Activated T-cell treated with anti-CD3 and anti-CD28 coated beads for 4 hours (primary cell): ENCODE measurements at places on chromosomes 11 and 22.
A peak's percentile ranks its signal among the peaks of the same experiment; 100 is the strongest.

GRCh38 chr11:96061069-96061468 lies 137.2 kb upstream of the MTMR2 start:
- DNase-seq: no peak

GRCh38 chr11:103450241-103450640 lies 341.0 kb downstream of the DYNC2H1 start:
- DNase-seq: no peak

- DNase-seq: no peak
Observed at GRCh38 chr11:92045301-92045700, 179.3 kb upstream of the FAT3 start.

DNA sequence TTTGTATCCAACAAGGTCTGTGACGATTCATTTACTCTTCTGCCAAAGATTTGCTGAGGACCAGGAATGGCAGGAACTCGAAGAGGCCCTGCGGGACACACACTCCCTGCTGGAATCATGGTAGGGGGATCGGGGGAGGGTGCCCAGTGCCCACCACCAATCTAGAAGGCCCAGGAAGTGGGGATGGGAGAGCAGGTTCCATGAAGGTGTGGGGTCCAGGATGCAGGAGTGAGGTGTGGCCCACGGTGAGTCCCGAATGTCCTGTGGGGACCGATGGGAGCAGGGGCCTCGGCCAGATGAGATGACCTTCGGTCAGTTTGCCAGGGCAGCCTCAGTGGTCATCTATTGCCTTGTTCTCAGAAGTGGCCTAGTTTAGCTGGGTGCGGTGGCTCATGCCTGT lies 492.7 kb downstream of the BRD1 start:
- no peak for DNase-seq

GRCh38 chr11:95132956-95133355 lies 43.3 kb downstream of the ENDOD1 start:
- no peak for DNase-seq

GRCh38 chr11:56841210-56841810 lies 92.8 kb upstream of the OR9G4 start:
- DNase-seq: no peak

DNA sequence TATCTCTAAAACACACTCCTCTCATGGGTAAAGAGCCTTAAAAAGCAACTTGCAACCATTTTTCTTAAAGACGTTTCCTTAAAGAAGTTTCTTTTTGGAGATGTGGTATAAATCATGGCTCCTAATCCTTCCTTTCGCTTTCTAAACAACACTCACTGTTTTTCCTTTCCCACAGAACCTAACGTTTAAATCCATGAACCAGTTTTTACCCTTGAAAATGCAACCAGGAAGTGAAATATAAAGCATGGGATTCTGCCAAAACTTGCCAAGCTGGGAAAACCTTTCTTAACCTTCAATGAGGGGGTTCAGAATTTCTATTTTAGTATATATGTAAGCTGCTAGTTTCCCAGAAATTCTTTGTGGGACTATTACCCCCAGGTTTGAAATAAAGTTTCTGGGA lies 8.6 kb downstream of the PLEKHA7 start:
- no peak for DNase-seq

DNA sequence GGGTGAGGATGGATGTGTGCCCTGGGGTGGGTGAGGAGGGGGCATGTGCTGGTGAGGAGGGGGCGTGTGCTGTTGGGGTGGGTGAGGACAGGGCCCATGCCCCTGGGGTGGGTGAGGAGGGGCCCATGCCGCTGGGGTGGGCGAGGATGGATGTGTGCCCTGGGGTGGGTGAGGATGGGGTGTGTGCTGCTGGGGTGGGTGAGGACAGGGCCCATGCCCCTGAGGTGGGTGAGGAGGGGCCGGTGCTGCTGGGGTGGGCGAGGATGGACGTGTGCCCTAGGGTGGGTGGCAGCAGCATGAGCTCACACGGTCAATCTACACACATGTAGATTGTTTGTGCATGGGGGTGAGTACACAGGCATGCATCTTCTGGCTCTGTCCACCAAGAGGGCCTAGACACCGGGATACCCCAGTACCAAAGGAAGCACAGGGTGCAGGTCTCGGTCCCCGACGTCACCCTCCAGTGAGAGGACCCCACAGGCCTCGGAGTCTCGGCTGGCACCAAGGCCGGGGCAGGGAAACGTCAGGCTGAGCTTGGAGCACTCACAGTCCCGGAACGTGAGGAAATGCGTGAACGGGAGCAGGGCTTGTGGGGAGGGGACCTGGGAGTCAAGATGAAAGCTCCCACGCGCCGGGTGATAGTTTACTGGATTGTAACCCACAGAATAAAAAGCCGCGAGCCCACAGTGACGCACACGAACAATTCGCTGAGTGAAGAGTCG lies 37.4 kb upstream of the TOLLIP start:
- no peak for DNase-seq

DNA sequence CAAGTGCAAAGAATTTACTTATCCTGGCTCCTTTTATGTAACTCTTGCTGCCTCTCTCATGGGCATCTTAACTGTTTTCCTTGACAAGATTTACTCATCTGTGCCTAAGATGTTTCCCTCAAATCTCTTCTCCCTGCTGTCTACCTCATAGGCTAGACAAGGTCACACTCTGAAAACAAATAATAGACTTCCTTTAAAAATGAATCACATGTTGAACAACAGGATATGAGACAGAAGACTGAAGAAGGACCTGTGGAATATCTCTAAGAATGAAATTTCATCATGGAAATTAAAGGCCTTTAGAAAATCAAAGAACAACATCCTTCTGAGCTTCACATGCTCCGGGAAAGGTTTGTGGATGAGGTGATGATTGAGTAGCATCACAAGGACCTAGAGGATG lies 6.0 kb upstream of the SCGB2A2 start:
- DNase-seq: no peak

GRCh38 chr11:128669506-128670270 lies 24.2 kb upstream of the FLI1 start:
- DNase-seq: no peak

GRCh38 chr11:76551400-76551799 lies 106.6 kb downstream of the EMSY start:
- DNase-seq: no peak

GRCh38 chr11:47950396-47950795 lies 30.0 kb upstream of the PTPRJ start:
- DNase-seq: peak; percentile 27

GRCh38 chr11:119614222-119615002 lies 114.6 kb downstream of the NECTIN1 start:
- DNase-seq: no peak

GRCh38 chr22:38504731-38505540 lies 1.2 kb downstream of the DDX17 start:
- DNase-seq: peak; percentile 28

DNA sequence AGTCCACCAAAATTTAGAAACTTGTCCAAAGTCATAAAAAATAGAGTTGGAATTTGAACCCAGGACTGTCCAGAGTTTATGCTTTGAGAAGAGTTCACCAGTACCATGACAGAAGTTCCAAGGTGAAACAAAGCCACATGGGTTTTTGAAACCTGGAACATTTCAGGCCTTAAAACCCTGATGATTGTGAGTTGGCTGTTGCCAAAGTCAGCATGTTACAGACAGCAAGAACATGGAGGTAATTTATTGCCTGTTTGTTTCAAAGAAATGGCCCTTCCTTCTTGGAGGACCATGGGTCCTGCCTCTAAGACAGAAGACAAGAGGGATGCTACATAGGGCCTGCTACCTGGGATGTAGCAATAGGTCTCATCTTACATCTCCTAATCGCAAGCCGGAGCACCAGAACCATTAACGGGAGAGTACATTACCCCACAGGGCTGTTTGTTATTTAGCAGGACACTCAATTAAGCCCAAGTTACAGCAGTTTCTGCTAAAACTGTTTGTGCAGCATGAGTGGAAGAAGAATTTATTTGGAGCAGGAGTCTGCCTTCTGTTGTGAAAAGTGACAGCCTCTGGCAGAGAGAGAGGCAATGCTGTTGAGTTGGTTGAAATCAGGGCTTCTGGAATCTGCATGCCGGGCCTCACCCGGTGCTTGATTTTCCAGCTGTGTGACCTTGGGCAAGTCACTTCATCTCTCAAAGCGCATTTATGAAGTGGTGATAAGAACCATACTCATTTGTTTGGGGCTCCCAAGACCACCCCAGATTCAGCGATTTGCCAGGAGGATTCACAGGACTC lies 136.2 kb downstream of the LDLRAD3 start:
- no peak for DNase-seq

DNA sequence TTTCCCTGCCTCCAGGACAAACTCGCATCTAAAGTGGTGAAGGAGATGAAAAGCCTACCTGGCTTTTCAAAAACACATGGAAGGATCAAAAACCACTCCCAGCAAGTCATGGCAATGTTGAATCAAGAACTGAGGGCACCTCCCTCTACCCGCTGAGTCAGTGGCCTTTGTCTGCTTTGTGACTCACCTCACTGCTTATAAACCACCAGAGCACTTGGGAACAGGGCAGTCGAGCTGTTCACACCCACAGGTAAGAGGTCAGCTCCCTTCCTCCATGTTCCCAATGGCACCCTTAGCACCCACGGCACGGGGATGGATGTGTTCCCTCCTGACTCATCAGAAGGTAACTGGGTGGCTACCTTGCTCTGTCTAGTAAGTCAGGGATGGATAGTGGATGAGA lies 21.7 kb downstream of the TENM4 start:
- no peak for DNase-seq

DNA sequence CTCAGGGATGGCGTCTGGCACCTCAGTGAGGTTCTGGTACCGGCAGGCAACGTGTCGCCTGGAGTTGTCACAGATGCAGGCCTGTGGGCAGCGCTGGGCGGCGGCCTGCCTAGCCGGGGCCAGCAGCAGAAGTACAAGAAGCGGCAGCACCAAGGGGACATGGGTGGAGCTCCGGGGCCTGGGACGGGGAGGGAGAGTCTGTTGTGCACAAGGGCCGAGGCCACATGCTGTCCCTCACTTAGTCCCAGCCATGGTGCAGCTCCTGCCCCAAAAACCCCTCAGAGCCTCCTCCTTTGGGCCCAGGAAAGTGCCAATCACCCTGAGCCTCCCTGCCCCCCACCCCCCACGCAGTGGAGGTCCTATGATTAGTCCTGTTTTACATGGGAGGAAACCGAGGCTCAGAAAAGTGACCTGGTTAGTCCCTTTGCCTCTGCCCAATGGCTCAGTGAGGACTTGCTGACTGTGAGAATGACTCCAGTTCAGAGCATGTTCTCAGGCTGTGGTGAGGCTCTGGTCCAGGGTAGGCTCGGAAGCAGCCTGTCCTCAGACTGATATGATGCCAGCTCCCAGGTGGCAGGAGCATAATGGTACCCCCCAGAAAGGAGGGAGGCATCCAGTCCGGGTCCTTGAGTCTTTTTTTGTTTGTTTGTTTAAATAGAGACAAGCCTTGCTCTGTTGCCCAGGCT lies 1.1 kb downstream of the CHADL start:
- no peak for DNase-seq

DNA sequence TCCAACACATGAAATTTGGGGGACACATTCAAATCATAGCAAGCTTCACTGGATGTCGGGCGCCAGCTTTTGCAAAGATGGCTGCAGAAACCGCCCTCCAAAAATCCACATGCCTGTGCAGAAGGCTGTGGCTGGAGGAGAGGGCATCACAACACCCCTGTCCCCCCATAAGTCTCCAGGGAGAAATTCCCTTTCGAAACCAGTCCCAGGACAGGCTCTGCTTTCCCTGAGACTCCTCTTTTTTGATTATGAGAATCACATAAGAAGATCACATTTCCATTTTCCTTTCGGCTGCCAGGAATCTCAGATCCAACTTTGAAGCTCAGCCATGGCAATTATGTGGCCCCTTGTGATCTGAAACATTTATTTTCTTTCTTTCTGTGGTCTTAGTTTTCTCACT lies 9.7 kb downstream of the LIF start:
- DNase-seq: no peak

GRCh38 chr11:114348200-114349191 lies 51.8 kb downstream of the C11orf71 start:
- peak; percentile 23 for DNase-seq

DNA sequence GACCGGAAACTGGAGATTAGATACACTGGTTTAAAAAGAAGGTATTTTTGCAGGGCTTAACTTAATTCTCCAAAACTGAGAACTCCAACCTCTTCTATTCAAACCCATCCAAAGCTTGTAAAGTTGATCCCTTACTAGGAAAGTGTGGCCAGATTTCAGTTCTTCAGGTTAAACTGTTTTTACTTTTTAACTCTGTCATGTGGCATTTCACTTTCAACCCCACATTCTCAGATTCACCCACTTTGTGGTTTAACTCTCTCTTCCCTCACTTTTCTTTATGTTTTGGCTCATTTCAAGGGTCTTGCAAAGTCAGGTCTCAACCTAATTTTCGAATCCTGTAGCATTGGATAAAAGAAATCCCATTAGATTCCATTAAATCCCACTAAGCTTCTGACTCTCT lies 75.4 kb downstream of the MPPED2 start:
- no peak for DNase-seq

GRCh38 chr11:78187366-78188285 lies 800 bp downstream of the KCTD21 start:
- peak; percentile 76 for DNase-seq

DNA sequence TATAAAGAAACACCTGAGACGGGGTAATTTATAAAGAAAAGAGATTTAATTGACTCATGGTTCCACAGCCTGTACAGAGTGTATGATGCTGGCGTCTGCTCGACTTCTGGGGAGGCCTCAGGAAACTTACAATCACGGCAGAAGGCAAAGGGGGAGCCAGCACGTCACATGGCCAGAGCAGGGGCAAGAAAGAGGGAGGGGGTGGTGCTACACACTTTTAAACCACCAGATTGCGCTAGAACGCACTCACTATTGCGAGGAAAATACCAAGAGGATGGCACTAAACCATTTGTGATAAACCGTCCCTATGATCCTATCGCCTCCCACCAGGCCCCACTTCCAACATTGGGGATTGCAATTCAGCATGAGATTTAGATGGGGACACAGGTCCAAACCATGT lies 79.7 kb upstream of the CARD18 start:
- no peak for DNase-seq

DNA sequence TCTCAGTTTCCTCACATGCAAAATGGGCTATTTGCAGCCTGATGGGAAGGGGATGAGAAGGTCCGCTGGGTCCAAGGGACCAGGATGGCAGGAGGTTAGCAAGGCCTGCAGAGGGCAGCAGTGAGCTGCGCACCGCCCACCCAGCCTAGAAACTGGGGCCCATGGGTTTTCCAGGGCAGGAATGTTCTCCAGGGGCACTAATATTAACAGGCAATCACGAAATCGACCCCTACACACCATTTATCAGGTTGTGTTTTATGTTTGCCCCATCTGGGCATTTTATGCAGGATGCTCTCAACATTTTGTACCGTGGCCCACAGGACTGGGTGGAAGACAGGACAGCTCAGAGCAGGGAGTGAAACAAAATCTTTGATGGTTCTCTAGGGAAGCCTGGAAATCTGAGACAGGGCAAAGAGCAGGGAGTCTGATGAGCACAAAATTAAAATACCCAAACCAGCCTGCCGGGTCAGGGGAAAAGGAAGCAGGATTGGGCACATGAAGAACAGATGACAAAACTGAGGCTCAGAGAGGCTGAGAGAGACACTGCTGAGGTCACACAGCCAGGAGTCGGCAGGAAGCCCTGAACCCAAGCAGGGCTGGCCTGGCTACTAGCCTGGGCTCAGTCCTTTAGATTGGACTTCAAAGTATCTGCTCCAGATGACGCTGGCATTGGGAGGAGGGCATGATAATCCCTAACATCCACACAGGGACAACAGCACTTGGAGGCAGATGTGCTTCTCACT lies 1.6 kb upstream of the BCR start:
- peak; percentile 47 for DNase-seq
